ENCODE measurements at places on chromosomes 3 and 15. TPM values are rescaled to one million over a fixed set of nuclear protein-coding genes. Genes with fewer than 3 reads are reported as not detected.

The UBP1 gene
- 9.3 TPM for polyA plus RNA-seq

The STX19 gene
- 0.26 TPM for polyA plus RNA-seq

The LRRC31 gene
- not detected for polyA plus RNA-seq

The ANKRD63 gene
- not detected for polyA plus RNA-seq

The RAB6B gene
- 0.36 TPM for polyA plus RNA-seq

The FSIP1 gene
- 0.61 TPM for polyA plus RNA-seq

The CIDEC gene
- 0.80 TPM for polyA plus RNA-seq

The RLBP1 gene
- polyA plus RNA-seq: not detected
